ENCODE measurements at places on chromosomes 16 and 17.
A peak's percentile ranks its signal among the peaks of the same experiment; 100 is the strongest.

GRCh38 chr17:3002538-3003295 is 60.7 kb downstream of the OR1D5 start:
- H3K36me3 ChIP-seq = peaks cover 30% of the 10 kb centered on the region
- H3K27ac ChIP-seq = no peak overlapping the region
- DNase-seq = no peak
- no peaks in the 10 kb centered on the region for H3K27me3 ChIP-seq
- H3K4me3 ChIP-seq = no peak overlapping the region

DNA sequence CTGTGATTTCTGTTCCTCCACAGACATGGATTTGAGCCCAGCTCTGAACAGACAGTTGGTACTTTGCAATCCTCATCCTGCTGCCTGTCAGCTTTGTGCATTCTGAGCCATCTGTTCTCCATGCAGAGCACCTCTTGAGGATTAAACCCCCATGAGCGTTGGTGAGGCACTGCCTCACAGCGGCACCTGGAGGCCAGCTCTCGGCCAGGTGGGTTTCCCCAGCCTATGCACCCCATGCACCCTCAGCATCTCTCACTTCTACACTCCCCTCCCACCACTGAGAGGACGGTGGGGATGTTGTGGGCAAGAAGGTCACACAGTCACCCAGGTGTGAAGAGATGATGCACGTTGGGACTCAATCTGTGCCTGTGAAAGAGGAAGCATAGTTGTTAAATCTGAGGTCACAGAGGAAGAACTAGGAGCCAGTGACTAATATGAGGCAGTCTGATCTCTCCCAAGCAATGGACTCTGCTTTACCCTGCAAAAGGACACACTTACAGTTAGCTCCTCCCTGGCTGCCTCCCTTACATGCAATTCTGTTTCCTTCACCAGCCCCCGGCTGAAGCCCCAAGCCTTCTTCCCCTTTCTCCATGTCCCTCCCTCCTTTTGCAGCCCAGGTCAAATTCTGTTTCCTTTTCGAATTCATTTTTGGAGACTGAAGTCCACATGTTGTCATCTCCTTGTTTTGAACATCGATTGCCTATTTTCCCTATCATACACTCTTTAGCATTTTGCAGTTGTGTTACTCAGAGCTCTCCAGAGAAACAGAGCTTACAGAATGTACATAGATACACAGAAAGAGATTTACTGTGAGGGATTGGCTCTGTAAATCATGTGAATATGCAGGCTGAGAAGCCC is 58.5 kb downstream of the HS3ST3B1 start:
- H3K36me3 ChIP-seq = no peaks in the 10 kb centered on the region
- peak; percentile 52 for DNase-seq
- H3K4me1 ChIP-seq = peaks cover 63% of the 10 kb centered on the region
- H3K4me3 ChIP-seq = peak overlapping the region; percentile 17
- H3K27ac ChIP-seq = peak overlapping the region; percentile 61

DNA sequence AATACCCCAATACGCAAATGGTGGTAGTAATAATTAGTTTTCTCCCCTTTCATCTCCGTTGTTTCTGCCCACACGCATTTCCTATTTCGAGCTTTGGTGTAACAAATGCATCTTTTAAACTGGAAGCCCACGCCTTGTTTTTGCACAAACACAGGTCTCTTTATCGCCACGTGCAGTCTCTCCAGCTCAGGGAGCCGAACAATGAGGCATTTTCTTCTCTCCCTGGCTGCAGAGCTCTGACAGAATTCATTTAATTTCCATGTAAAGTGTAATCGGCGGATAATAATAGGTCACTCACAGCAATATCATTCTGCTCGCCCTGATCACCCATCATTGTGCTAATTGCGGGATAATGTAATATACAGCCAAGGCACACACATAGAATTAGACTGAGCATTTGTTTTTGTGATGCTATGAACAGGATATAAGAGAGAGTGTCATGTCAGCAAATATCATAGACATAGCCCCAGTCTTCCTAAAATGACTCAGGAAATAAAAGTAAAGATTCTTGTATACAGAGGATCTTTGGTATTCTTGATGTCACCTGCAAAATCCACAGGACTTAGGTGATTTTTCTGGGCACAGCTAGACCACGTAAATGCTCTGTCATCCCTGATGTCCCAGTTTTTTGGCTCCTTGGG is 452.6 kb upstream of the CDH11 start:
- H3K27ac ChIP-seq = no peak overlapping the region
- no peaks in the 10 kb centered on the region for H3K4me1 ChIP-seq
- no peak overlapping the region for H3K4me3 ChIP-seq
- H3K27me3 ChIP-seq = no peaks in the 10 kb centered on the region

DNA sequence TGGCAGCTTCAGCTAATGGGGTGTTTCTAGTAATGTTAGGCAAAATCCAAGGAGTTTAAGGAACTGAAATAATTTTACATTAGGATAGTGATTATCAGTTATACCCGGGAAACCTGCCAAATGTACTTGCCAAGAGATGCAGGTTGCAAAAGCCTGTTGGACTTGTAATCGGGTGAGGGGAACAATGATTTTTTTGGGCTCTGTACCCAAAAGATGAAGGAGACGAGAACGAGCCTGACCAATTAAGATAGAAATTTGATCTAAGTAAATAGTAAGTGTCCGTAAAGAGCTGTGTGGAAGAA is 56.3 kb upstream of the ARL4D start:
- no peaks in the 10 kb centered on the region for H3K4me1 ChIP-seq
- no peaks in the 10 kb centered on the region for H3K36me3 ChIP-seq

DNA sequence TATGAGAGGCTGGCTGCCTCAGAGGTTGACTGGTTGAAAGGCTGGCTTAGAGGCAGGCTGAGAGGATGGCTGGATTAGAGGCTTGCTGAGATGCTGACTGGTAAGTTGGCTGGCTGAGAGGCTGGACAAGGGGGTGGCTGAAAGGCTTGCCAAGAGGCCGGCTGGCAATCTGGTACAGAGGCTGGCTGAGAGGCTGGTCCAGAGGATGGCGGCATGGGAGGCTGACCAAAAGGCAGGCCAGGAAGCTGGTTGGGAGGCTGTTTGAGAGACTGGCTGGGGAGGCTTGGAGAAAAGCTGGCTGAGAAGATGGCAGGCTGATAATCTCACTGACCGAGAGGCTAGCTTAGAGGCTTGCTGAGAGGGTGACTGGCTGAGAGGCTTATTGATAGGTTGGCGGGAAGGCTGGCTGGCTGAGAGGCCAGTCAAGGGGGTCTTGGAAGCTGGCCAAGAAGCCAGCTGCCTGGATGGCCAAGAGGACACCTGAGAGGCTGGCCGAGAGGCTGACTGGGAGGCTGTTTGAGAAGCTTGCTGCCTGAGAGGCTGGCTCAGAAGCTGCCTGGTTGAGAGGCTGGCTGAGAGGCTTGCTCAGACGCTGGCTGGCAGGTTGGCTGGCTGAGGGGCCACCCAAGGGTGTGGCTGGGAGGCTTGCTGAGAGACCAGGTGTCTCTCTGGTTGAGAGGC is 34.2 kb upstream of the ACSM2B start:
- no peak overlapping the region for H3K4me3 ChIP-seq
- no peaks in the 10 kb centered on the region for H3K27me3 ChIP-seq
- peaks cover 63% of the 10 kb centered on the region for H3K4me1 ChIP-seq
- H3K36me3 ChIP-seq = no peaks in the 10 kb centered on the region

DNA sequence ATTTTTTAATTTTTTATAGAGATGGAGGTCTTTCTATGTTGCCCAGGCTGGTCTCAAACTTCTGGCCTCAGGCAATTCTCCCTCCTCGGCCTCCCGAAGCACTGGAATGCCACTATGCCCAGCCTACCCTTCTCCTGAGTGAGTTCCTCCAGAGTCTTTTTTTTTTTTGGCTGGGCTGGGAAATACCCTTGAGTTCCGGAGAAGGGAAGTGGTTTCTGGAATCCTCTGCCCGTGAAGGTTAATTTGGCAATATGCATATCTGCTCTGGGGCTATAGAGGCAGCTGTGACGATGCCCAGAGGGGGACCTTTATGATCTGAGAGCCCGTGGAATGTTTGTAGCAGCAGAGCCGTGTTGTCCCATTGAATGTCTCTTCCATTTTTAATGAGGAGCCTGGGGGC is 217.5 kb downstream of the RBFOX1 start:
- no peak for DNase-seq
- H3K27me3 ChIP-seq = no peaks in the 10 kb centered on the region
- no peak overlapping the region for H3K27ac ChIP-seq
- no peak overlapping the region for H3K4me3 ChIP-seq
